ENCODE measurements at places on chromosomes 5 and 9. TPM values are rescaled to one million over a fixed set of nuclear protein-coding genes. Genes with fewer than 3 reads are reported as not detected.

- no peaks in the 10 kb centered on the region for H3K4me1 ChIP-seq
- H3K36me3 ChIP-seq: no peaks in the 10 kb centered on the region
- DNase-seq: no peak
- H3K27ac ChIP-seq: no peak overlapping the region
- H3K27me3 ChIP-seq: peaks cover 7% of the 10 kb centered on the region
Observed at GRCh38 chr9:136297016-136297691, 6.7 kb downstream of the CCDC187 start.

The SPAAR gene
- total RNA-seq: 1.2 TPM

DNA sequence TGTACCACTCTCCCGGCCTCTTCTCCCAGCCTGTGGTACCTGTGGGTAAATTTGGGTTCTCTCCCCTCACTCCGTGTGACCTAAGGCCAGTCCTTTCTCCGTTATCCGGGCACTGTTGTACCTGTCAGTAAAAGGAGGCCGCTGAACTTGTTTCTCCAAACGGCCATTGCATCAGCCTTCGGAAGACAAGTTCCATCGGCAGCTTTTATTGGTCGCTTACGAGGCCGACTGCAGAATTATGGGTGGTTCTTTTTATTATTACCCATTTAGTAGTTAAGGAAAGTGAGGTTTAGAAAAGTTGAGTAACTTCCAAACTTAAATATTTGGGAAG is 558 bp downstream of the GRPEL2 start:
- no peak for DNase-seq
- peak overlapping the region; percentile 68 for H3K4me3 ChIP-seq
- no peaks in the 10 kb centered on the region for H3K27me3 ChIP-seq
- H3K4me1 ChIP-seq: peaks cover 15% of the 10 kb centered on the region

DNA sequence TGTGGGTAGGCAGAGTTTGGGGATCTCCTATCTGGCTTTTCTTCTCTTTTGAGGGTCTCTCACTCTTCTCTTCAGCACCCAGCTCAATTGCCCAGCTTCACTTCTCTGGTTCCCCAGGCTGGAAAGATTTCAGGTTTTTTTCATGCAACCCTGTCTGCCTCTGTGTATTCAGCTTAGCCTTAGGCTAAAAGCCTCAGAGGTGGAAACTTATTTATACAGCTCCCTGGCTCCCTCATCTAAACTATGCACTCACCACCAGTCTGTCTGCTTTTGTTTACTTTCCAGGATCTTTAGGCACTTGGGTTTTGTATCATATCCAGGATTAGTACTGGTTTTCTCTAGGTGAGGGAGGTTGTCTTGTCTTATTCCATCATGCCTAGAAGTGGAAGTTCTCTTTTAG is 540.2 kb upstream of the TRPC7 start:
- no peaks in the 10 kb centered on the region for H3K36me3 ChIP-seq
- H3K4me3 ChIP-seq: no peak overlapping the region
- DNase-seq: no peak
- H3K4me1 ChIP-seq: no peaks in the 10 kb centered on the region

The PLEKHG4B gene
- total RNA-seq: 0.04 TPM

- H3K4me3 ChIP-seq: no peak overlapping the region
- H3K4me1 ChIP-seq: no peaks in the 10 kb centered on the region
- no peak for DNase-seq
- H3K27me3 ChIP-seq: no peaks in the 10 kb centered on the region
Observed at GRCh38 chr5:12488161-12488560, 583.9 kb upstream of the CTNND2 start.

- H3K4me1 ChIP-seq: peaks cover 3% of the 10 kb centered on the region
- no peak overlapping the region for H3K4me3 ChIP-seq
Observed at GRCh38 chr5:149500922-149501582, 50.2 kb downstream of the CSNK1A1 start.

DNA sequence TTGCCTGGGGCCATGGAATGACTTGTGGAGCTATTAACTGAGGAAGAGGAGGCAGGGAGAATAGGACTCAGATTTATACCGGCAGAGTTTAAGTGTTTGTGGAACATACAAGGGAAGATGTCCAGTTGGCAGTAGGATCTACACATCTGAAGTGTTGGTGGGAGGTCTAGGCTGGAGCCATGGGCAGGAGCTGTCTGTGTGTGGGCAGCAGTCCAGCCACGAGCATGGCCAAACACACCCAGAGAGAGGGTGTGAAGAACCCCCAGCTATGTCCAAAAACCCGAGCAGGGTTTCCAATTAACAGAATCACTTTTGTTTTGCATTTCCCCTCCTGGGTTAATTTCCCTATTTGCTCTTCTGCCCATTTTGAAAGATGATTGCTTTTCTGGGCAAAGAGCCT is 393.7 kb downstream of the CDK5RAP2 start:
- no peak for DNase-seq
- no peaks in the 10 kb centered on the region for H3K27me3 ChIP-seq
- H3K4me3 ChIP-seq: no peak overlapping the region
- no peak overlapping the region for H3K27ac ChIP-seq

The FAM221B gene
- not detected for total RNA-seq

- no peak overlapping the region for H3K27ac ChIP-seq
- no peaks in the 10 kb centered on the region for H3K36me3 ChIP-seq
- no peaks in the 10 kb centered on the region for H3K27me3 ChIP-seq
- no peak for DNase-seq
- H3K4me3 ChIP-seq: no peak overlapping the region
Observed at GRCh38 chr9:89888233-89888632, 283.4 kb downstream of the GADD45G start.

The PCDHA1 gene
- total RNA-seq: 0.14 TPM

GRCh38 chr9:76699971-76700370 is 64.3 kb upstream of the PCA3 start:
- H3K36me3 ChIP-seq: no peaks in the 10 kb centered on the region
- DNase-seq: no peak
- peaks cover 3% of the 10 kb centered on the region for H3K4me1 ChIP-seq
- H3K27ac ChIP-seq: no peak overlapping the region

The C1QTNF2 gene
- 0.11 TPM for total RNA-seq

The OTP gene
- total RNA-seq: not detected

DNA sequence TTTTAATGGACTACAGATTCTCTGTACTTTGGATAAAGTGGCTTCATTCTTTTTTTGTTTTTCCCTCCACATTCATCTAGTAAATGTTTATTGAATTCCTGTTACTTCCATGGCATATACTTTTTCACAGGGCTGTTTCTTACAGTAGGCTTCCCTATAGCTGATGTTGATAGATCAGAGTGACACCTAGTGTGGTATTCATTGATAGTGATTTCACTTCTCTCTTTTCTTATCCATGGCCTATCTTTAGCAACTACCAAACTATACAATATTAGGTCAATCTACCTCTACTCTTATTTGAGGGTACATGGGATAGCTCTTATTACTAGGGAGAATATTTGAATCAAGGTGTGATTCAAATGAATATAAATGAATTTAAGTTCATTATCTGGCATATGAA is 35.8 kb downstream of the FSD1L start:
- no peak for DNase-seq
- no peaks in the 10 kb centered on the region for H3K27me3 ChIP-seq
- H3K27ac ChIP-seq: no peak overlapping the region
- H3K36me3 ChIP-seq: no peaks in the 10 kb centered on the region

The ANKRD33B gene
- 0.22 TPM for total RNA-seq

The TRIP13 gene
- 0.79 TPM for total RNA-seq

DNA sequence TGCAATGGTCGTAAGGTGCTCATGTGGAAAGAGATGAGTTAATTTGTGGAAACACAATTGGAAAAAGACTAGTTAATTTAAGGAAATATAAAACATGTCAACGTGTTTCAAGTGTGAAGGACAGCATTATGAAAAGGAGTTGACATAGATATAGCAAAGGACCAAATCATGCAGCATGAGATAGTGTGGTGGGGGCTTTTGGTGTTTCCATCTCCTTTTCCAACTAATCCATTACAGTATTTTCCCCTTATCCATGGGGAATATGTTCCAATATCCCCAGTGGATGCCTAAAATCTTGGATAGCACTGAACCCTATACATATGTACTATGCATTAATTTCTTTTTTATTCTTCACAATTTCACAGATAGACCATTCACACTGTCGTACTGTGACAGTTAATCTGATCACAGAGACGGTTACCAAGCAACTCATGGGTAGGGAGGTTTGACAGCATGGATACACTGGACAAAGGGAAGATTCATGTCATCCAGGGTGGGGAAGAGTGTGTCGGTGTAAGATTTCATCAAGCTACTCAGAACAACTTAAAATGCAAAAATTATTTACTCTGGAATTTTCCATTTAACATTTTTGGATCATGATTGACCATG is 238.6 kb downstream of the CDH12 start:
- H3K27ac ChIP-seq: no peak overlapping the region
- H3K36me3 ChIP-seq: no peaks in the 10 kb centered on the region
- H3K4me3 ChIP-seq: no peak overlapping the region

The CCDC183 gene
- total RNA-seq: not detected

The SH2D3C gene
- total RNA-seq: 4.4 TPM

The PCDHB15 gene
- total RNA-seq: 1.6 TPM

DNA sequence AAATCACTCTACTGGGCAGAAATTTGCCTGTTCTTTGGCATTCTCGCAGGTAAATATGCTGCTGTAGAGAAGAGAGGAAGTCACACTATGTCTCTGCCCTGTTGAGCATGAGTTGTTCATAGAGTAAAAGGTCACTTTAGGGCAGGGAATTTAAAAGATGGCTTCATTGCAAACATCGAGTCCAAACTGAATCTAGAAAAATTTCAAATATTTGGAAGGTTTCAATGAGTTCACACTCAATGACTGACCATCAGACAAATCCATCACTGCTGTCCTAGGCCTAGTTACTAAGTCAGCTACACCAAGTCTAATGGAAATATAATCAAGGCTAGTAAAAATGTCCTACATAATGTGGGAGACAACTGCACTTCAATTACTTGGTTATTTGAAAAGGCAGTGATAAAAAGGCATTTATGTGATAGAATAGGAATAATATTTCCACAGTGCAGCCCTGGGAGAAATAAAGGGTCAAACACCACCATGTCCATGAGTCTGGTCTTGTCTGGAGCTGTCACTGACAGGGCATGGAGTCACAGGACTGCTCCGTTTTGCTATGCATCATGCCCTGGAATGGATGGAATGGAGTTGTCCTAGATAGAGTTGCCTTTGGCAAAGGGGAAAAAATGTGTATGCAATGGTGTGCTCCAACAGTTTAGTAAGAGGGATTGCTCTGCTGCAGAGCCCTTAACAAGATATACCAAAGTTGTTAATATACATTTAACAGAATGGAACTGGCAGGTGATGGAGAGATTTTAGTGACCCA is 218.5 kb upstream of the DAPK1 start:
- no peak overlapping the region for H3K4me3 ChIP-seq
- no peak for DNase-seq
- no peaks in the 10 kb centered on the region for H3K27me3 ChIP-seq
- no peak overlapping the region for H3K27ac ChIP-seq

DNA sequence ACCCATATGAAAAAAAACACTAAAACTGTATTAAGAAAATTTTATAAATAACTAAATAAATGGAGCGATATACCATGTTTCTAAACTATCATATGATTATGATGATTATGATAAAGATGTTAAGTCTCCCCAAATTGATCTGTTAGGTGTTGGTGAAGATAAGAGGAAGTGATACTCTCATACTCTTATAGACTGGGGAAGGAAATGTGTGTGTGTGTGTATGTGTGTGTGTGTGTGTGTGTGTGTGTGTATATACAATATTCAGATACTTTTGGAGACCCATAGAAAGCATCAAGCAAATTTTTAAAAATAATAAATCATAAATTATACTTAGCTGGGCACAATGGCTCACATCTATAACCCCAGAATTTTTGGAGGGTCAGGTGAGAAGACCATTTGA is 62.9 kb downstream of the TMEM232 start:
- H3K4me1 ChIP-seq: no peaks in the 10 kb centered on the region
- no peak overlapping the region for H3K27ac ChIP-seq
- H3K4me3 ChIP-seq: no peak overlapping the region
- DNase-seq: no peak

The C5orf52 gene
- total RNA-seq: not detected

- no peak overlapping the region for H3K4me3 ChIP-seq
- H3K4me1 ChIP-seq: peaks cover 8% of the 10 kb centered on the region
- H3K27ac ChIP-seq: no peak overlapping the region
Observed at GRCh38 chr9:109409773-109410397, 88.2 kb downstream of the PTPN3 start.

DNA sequence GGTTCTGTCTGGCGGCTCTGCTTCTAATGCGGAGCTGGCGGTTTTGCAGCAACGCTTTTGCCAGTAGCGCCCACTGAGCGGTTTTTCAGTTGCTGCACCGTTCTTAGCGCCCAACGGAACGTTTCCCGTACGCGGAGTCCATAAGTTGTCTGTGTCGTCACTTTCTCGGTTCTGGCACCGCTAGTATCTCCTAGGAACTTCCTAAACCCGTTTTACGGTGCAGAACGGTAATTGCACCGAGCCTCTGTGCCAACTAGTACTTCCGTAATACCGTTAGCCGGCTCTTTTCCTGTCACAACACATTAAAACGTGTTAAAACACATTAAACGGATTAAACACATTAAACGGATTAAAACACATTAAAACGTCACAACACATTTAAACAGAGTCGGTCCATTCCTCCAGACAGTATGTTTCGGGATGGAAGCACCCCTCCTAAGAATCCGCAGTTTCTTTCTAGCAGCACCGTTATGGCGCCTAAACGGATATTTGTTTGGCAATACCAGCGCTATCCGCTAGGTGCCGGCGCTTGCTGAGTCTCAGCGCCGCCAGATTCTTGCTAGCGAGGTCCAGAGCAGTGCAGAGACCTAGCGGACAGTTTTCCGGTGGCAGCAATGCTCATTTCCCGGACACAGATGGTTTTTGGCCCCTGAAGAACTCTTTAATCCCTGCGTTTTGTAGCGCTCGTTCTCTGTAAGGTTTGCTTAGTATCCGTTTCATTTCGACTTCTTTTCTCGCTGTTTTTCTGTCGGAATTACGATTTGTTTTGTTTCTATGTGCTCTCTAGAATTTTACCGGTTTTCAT is 45.4 kb downstream of the ANXA2R start:
- no peaks in the 10 kb centered on the region for H3K4me1 ChIP-seq
- H3K4me3 ChIP-seq: peak overlapping the region; percentile 61
- no peaks in the 10 kb centered on the region for H3K27me3 ChIP-seq
- peak overlapping the region; percentile 87 for H3K27ac ChIP-seq
- DNase-seq: peak; percentile 89
- no peaks in the 10 kb centered on the region for H3K36me3 ChIP-seq

GRCh38 chr9:5749306-5749705 is 83.6 kb downstream of the ERMP1 start:
- no peak overlapping the region for H3K4me3 ChIP-seq
- H3K27ac ChIP-seq: no peak overlapping the region
- peaks cover 24% of the 10 kb centered on the region for H3K36me3 ChIP-seq
- H3K4me1 ChIP-seq: no peaks in the 10 kb centered on the region
- H3K27me3 ChIP-seq: no peaks in the 10 kb centered on the region
- no peak for DNase-seq

The ACTBL2 gene
- not detected for total RNA-seq

The SLIT3 gene
- total RNA-seq: 55.5 TPM

The SPATA31D4 gene
- not detected for total RNA-seq

DNA sequence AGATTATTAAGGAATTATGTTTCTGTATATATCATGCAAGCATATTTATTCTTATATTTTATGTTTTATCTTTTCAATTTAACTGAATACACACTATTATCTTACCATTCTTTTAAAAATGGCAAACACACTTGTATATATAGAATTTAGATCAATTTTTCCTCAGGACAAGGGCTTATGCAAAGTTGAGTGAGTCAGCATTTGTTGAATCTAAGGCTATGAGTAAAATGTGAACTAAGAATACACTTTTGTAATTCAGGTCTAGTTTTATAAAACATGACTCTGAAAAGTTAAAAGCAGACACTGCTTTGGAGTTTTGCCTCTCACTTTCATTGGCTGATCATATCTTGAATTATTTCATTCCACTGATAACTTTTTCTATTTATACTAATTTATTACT is 127.8 kb downstream of the FOCAD start:
- no peak overlapping the region for H3K4me3 ChIP-seq
- no peak overlapping the region for H3K27ac ChIP-seq
- DNase-seq: no peak
- no peaks in the 10 kb centered on the region for H3K36me3 ChIP-seq

Data from adrenal gland (tissue), 19 donors.